ENCODE measurements at places on chromosomes 5 and 9.

DNA sequence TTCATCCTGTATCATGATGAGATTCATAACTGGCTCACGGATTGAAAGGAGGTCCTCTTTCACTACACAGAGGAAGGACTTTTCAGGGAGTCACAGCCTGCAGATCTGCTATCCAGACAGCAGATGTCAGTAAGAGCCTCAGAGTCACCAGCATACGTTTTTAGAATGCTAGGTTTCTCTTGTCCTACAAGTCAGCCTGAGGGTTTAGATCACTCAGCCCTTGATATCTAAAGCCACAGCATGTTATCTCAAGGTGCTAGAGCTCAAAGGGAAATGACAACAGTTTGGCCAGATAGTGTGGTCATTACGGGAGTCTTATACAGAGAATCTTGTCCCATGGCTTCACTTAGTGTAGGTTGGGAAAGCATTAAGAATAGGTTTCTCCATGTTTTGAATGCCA is 30.9 kb upstream of the SLC46A2 start:
- DNase-seq = peak; percentile 13

DNA sequence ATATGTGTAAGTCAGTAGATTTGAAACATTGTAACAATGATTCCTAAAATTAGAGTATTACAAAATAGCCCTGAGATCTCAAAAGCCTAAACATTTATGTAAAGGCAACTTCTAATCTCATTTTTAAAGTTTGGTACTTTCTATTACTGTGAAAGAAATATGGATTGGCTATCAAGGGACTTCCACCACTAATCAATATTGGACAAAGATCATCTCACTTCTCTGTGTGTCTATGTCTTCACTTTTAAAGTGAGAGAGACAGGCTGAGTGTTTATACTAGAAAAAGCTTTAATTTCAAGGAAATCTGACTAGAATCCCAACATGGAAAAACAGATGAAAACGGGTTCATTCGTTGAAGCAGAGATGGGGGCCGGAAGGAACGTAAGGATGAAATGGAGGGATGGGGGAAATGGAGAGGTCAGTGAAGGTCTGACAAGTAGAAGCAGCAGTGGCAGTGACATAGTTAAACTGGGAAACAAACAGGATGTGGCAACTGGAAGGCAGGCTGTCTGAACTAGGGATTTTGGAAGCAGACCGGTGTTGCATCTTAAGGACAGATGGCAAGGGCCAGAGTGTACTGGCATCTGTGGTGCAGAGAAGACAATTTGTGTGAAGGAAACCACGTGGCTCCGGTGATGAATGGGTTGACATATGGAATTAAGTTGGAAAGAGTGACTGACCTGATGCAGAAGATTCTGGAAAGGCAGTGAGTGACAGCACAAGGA is 60.8 kb downstream of the PDE4D start:
- DNase-seq = no peak

DNA sequence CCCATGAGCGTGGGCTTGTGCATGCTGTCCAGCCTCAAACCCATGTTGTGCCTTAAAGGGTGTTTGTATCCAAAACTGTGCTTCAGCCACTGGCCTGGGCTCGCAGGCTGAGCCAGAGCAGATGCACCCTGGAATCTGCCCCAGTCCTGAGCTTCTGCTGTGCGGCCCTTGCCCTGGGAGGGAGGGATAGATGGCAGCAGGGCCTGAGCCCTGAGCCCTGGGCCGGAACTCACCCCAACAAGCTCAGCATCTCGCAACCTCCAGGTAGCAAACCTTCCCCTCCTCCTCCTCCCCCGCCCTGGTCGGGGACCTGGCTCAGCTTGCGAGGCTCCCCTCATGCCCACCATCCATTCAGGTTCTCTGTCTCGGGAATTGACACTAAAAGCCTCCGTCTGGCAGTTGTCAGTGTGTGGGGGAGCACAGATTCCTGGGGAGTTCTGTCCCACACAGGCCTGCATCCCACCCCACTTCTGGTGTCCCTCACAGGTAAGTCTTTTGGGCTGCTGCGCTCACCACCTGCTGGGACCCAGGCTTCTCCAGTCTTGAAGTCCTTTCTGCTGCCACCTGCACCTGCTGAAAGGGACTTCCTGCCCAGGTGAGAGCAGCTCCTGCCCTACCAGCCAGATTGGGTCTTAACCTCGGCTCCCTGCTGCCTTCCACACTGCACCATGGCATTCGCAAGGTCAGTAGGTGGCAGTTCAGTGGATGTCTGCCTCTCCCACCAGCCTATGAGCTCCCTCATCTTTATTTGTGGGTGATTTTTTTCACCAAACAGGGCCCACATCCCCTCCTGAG is 55.2 kb upstream of the OLFM1 start:
- no peak for DNase-seq

DNA sequence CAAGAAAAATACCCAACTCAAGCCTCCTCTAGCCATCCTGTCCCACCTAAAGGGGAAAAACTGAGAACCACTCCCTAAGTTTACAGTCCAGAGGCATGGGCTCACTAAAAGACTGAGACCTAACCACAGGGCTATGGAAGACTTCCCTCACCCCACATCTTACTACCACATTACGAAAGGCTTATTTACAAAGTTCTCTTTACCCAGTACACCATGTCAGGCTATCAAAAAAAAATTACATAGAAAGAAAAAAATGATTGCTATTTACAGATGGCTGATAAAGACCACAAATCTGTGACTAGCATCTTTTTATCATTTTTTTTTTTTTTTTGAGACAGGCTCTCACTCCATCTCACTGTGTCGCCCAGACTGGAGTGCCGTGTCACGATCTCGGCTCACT is 69.7 kb upstream of the TNPO1 start:
- peak; percentile 37 for DNase-seq

GRCh38 chr5:131431794-131432193 is 167.9 kb downstream of the CDC42SE2 start:
- no peak for DNase-seq

DNA sequence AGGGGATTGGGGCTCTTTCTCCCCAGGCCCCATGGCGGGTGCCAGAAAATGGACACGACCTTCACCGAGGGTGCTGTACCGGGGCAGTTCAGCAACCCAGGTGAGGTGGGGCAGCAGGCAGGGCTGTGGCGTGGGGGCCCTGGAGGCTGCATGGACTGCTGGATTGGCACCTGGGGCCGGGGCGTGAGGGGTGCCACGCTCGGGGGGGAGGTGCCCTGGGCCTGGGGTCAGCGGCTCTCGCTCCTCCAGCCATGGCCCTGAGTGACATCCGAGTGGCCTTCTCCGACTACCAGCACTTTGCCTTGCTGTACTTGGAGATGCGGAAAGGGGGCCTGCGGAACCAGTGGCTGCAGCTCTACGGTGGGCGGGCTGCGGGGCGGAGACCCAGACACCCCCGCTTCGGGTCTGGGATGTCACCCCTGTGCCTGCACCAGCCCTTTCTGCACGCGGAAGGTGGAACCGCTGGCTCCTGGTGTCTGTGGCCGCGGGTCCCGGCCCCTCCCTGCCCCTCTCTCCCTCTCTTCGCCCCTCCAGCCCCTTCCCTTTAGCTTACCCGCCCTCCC is 1.8 kb downstream of the LCNL1 start:
- no peak for DNase-seq

- peak; percentile 61 for DNase-seq
These were observed 255.2 kb downstream of the CRB2 start for GRCh38 chr9:123611226-123611625.

GRCh38 chr5:84634256-84634655 is 249.6 kb upstream of the EDIL3 start:
- DNase-seq = no peak

DNA sequence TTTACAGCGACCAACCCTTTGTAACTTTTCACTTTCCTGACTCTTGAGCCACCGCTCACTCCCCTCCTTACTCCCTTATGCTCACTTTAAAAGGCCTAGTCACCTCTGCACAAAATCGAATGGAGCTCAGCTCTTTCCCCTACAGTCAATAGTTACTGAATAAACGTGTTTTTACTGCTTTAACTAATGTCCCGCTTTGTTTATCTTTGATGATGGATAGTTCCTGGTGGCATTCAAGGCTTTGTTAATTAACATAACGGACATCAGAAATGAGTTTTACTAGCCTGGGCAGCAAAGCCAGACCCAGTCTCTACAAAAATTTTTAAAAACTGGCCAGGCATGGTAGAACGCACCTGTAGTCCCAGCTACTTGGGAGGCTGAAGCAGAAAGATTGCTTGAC is 5.0 kb downstream of the SERINC5 start:
- DNase-seq = no peak

DNA sequence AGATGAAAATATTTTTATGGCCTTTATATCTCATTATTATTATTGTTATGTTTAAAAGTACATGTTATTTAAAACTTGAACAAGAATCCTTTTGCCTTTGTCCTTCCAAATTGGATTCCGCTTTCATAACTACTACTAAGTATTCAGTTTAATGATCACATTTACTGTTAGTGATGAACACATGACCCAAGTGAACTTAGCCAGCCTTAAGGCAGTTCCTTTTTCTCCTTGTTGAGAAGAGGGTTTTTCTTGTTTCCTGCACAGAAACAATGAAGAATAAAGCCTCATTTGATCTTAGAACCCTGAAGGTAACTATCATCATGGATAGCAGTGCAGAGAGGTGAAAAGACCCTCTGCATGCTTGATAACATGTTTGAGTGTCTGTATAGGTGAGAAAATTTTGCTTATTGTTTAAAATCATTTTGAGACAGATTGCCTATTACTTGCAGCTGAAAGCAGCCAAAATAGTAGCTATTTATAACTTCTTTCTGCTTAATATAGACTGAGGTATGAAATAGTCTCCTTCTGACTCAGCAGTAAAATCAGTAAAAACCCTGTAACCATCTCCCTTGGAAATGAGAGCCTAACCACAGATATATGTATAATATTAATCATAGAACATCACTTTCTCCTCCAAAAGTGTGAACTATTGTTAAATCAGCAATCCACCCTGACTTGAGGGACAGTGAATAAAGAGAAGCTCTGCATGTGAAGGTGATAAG is 266.2 kb downstream of the SPATA31D1 start:
- DNase-seq = peak; percentile 67

- DNase-seq = no peak
These were observed 24.9 kb downstream of the GSN start for GRCh38 chr9:121292801-121293241.

DNA sequence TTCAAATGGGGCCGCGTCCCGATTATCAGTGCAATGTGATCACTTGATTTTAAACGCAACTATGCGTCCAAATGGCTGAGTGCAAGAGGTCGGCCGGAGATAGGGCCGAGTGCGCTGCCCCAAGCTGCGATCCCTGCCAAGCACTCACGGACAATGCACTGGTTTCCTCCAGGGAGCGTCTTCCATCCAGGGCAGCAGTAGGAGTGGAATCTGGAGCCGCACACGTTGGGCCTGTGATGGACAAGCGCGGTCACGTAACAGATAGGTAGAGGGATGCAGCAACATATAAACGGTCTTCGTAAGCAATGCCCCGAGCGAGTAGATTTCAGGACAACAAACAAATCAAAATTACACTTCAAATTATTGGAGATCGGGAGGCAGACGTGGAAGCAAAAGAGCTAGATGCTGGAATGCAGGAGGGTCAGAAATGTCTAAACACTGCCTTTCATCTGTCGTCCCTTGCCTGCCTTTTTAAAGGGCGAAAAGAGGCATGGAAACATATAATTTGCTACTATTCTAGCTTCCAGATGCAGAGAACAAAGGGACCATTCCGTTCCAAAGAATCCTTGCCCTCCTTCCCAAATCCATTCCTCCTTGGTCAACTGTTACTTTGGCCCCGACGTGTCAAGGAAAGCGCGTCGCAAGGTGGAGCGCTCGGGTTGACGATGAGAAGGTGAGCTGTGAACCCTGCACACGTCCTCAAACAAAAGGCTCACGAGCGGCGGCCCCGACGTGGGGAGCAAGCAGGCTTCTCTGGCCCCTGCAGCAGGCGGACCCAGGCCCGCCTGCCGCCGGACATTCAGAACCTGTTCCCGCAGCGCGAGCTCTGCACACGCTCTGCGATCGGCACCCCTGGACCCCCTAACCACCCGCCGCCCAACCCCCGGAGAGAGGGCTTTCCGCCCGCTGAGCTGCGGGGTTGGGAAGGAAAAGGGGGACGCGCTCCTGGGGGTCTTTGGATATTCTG is 1.5 kb downstream of the FBN2 start:
- DNase-seq = peak; percentile 50

- peak; percentile 84 for DNase-seq
These were observed 145.0 kb upstream of the COL5A1 start for GRCh38 chr9:134496413-134497282.

DNA sequence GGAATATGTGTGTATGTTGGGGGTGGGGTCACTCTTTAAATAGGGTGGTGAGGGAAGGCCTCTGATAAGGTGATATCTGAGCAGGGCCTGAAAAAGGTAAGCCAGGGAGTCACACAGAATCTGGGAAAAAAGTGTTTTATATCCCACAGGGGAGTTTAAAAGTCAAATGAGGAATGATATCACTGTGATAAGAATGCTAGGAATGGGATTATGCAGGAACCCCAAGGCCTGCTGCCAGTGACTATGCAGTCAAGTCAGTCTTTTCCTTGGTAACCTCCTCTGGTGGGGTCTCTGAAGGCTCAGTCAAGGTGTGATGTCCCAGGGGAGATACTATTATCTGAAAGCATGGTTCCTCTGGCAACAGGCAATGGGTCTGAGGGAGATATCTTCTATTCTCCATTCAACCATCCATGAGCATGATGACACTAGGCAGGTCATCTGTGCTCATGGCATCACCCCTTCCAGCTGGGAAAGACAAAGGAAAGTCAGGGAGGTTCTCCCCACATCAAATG is 53.5 kb downstream of the GRIA1 start:
- peak; percentile 52 for DNase-seq

GRCh38 chr9:135273008-135273407 is 185.5 kb downstream of the OLFM1 start:
- no peak for DNase-seq

DNA sequence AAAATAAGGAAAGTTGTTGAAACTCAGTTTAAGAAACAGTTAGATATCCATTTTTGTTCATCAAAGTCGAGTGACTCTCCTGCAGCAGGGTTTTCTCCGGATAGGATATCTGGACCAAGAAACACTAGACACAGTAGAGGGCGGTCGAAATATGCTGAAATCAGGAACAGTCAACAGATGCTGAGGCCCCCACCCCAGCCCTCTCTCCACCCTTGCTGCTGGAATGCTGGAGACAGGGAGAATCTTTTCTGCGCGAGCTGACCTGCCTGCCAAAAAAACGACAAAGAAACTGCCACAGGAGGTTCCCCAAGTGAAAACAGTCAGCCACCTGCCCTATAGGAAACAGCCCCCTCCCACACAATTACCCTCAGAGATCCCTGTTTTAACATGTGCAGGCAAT is 4.3 kb upstream of the IL13 start:
- DNase-seq = no peak

DNA sequence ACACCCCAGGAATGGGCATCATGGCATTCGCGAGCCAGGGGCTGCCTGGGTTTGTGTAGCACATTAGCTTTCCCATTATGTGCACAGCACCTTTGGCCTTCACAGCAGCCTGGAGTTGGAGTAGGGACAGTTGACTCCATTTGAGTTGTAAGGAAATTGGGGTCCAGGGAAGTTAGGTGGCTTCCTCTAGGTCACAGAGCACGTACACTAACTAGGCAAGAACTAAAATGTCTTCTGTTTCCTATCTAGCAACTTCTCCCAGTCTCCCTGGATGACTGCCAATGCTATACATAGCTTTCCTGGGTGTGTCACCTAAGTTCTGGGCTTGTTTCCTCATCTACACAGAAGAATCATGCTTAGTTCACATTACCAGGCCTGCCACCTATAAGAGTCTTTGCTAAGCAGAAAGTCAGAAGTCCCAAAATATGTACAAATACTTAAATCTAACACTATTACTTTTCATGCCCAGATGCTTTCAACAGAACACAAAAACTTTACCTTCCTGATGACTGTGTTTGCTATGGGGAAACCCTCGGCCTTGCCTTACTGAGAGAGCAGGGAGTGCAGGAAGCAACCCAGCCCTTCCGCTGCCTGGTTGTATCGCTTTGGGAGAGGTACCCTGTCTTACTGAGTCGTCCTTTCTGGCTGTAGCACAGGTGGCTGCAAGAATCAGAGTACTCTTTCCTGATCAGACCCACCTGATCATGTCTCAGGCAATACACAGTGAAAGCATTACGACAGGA is 12.0 kb downstream of the MACROH2A1 start:
- DNase-seq = peak; percentile 93

Measured in fibroblast of skin of right quadriceps (primary cell).